ENCODE measurements at places on chromosomes 3 and 15.

- no peak for DNase-seq
Observed at GRCh38 chr3:46349484-46350261, 4.2 kb upstream of the CCR2 start.

DNA sequence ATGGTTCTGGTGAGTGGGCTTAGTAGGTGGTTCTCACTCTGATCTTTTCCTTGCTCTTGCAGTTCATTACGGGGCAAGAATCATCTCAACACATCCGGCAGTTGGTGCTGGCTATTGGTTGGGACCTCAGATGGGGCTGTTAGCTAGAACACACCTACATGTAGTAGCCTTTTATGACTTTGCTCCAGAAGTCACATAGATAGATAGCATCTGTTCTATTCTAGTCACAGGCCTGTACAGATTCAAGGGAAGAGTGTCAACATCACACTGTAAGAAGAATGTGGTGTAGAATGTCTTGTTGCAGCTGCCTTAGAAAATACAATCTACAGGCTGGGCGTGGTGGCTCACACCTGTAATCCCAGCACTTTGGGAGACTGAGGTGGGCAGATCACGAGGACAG, 15.1 kb downstream of the RAB5A start:
- no peak for DNase-seq

- DNase-seq = no peak
Observed at GRCh38 chr3:134713671-134714070, 62.8 kb upstream of the KY start.

DNA sequence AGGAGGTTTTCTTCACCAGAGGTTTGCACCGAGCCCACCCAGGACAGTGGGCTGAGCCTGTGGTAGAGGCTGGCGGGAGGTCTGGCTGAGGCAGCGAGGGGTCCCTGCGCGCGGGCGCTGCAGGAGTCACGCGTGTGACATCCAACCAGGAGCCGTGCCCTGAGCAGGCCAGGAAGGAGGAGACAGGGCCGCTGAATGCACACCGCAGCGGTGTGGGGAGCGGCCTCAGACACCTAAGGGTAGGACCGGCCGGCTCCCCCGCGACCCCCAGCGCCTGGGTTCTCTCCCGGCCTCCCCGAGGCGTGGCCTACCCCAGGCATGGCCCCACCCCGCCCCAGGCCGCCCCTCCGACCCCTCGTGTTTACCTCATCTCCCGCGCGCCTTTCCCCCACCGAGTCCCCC, 412 bp downstream of the SLC41A3 start:
- peak; percentile 74 for DNase-seq

DNA sequence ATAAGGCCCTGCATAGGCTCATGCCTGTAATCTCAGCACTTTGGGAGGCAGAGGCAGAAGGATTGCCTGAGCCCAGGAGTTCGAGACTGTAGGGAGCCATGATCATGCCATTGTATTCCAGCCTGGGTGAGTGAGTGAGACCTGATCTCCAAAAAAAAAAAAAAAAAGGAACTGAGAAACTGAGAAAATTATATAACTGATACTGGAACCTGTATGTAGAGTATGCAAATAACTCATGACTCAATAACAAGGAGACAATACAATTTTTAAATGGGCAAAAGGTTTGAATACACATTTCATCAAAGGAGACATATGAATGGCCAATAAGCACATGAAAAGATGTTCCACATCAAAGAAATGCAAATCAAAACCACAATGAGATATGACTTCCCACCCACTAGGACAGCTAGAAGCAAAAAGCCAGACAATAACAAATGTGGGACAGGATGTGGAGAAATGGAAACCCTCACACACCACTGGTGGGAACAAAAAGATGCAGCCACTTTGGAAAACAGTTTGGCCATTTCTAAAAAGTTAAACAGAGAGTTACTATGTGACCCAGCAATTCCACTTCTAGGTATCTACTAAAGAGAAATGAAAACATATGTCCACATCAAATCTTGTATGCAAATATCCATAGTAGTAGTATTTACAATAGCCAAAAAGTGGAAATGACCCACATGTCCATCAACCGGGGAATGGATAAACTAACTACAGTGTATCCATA, 70.7 kb downstream of the IQSEC1 start:
- no peak for DNase-seq

GRCh38 chr3:149314807-149315578, 18.4 kb downstream of the TM4SF18 start:
- no peak for DNase-seq

- DNase-seq = peak; percentile 86
Observed at GRCh38 chr15:39171944-39172368, 408.9 kb upstream of the THBS1 start.

- DNase-seq = no peak
Observed at GRCh38 chr3:10941972-10942371, 50.6 kb upstream of the SLC6A1 start.

GRCh38 chr3:114760679-114761078, 386.4 kb downstream of the ZBTB20 start:
- no peak for DNase-seq

DNA sequence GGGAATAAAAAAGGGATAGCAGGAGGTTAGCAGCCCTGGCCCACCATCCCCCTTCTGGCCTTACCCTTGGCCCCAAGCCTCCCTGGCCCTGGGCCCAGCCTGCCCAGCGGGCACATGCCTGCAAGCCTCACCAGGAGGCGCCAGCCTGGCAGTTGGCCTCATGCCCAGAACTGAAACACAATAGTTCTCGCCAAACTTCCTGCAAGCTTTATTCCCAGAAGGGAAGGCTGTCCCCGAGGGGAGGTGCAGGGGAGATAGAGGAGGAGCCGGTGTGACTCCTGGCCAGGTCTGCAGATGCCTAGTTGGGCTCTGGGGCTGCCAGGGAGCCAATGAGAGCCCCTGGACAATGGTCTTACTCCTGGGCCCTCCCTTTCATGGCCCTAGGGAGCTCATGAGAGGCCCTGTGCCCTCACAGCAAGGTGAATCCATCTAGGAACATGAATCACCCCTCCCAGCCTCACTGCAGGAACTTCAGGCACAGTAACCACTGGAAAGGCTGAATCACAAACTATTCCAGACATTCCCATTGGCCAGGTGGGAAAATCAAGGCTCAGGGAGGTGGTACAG, 4.0 kb downstream of the CCDC33 start:
- peak; percentile 98 for DNase-seq

DNA sequence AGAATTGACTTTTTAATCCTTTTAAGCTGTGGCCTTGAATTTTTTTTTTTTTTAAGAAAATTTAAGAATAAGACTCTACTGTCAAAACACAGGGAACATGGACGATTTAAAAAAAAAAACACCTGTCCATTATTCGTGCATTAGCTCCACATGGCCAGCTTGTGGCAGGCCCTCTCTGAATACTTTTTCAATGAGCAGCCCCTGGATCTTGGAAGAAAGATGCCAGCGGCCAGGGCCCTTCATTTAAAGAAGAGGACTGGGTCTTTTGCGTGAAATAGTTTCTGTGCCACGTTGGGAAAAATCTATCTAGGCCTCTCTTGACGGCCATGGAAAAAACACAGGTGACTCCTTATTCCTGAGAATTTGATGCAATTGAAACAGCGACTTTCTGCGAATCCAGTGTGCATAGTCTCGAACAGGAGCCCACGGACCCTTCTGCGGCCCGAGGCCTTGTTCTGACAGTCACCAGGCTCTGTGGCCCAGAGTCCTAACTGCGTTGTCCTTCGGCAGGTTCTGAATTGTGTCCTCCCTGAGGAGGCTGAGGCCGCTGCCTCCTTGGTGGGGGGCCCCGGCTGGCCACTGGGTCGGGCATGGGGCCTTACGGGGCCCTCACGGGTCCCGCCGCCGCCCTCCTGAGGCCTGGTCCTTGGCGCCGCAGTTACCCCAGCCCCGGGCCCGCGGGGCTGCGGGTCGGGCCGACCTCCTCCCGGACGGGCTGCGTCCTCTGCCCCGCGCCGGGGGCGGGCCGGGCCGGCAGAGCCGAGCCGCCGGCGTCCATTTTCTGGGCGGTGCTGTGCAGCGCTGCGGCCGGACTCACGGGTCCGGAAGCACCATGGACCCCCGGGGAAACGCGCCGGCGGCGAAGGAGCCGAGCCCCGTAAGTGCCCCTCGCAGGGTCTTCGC, 33.5 kb downstream of the ZBTB38 start:
- DNase-seq = no peak

DNA sequence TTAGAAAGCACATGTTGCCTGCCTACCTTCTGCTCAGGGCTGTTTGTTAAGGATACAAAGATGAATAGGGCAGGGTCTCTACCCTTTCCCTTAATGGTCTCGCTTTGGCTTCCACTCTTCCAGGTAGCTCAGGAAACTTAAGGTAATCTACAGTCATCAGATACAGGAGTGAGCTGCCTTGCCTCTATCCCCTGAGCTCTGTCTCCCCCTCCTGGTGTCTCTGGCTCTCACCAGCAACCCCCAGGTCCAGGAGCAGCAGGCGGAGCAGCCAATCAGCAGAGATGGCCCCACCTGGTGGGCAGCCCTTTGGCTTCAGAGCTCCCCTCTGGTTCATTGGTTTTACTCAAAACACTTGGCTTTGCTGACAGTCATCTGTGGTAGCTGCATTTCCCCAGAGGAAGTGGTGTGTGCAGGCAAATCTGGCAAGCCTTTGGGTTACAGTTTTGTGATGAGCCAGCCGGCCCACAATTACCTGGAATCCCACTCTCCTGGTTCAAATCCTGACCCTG, 8.5 kb upstream of the CX3CR1 start:
- peak; percentile 75 for DNase-seq

DNA sequence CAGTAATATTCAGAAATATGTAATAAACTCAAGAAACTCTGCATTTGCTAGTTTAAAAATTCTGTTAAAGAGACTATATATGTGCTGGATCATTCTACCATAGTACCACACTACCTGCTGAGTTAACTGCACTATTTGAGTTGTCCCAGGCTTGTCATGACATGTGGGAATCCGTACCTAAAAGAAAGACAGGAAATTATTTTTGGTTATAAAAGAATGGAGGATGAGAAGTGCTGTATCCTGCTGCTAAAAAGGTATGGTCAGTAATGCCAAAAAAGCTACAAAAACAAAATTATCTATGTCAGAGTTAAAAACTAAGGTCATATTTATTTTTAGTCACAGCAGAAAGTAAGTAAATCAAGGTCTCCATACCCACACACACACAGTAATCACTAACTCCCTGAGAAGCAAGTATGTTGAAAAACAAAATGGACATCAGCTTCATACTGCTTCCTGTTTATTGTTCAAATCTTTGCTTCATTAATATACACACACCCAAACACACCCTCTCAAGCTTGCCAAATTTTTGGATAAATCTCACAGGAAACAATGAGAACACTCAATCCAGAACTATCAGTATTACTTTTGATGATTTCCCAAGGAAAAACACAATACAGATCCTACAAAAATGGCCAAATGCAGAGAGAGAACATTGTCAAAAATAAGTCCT, 33.7 kb downstream of the DENND6A start:
- no peak for DNase-seq

GRCh38 chr15:63186065-63186464, 3.3 kb upstream of the RAB8B start:
- no peak for DNase-seq

DNA sequence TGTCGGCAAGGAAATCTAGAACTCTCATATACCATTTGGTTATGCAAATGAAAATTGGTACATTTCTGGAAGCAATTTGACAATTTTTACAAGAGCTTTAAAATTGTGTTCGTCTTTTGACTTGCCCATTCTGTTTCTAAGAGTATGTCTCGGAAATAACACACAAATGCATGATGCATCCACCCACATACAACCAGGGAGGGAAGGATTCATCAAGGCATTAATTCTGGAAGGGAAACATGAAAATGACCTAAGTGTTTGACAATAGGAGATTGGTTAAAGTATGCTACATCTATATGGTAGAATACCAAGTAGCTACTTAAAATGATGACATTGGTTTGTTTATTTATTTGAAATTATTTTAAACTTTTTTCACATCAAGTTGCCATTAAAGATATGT, 58.6 kb downstream of the PIAS1 start:
- no peak for DNase-seq

- no peak for DNase-seq
Observed at GRCh38 chr3:144552346-144553057, 580.9 kb downstream of the DIPK2A start.

GRCh38 chr15:89783861-89784685, 7.9 kb downstream of the MESP2 start:
- DNase-seq = no peak

DNA sequence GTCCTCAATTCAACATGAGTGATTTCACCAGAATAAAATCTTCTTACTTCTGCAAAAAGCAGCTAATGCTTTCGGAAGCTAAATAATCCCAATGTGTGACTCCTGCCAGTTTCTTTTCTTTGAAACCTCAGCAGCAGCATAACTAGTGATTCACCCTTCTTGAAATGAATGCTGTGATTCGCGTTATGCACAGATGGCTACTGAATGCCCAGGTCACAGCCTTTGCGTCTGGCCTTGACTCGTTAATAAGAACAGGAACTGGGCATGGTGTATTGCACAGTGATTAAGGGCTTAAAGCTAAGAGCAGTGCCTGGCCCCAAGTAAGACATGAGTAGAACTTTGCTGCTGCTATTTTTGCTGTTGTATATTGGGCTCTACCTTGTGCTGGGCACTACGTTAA, 19.0 kb downstream of the CGNL1 start:
- DNase-seq = no peak

- no peak for DNase-seq
Observed at GRCh38 chr15:61032600-61033286, 196.4 kb downstream of the RORA start.

DNA sequence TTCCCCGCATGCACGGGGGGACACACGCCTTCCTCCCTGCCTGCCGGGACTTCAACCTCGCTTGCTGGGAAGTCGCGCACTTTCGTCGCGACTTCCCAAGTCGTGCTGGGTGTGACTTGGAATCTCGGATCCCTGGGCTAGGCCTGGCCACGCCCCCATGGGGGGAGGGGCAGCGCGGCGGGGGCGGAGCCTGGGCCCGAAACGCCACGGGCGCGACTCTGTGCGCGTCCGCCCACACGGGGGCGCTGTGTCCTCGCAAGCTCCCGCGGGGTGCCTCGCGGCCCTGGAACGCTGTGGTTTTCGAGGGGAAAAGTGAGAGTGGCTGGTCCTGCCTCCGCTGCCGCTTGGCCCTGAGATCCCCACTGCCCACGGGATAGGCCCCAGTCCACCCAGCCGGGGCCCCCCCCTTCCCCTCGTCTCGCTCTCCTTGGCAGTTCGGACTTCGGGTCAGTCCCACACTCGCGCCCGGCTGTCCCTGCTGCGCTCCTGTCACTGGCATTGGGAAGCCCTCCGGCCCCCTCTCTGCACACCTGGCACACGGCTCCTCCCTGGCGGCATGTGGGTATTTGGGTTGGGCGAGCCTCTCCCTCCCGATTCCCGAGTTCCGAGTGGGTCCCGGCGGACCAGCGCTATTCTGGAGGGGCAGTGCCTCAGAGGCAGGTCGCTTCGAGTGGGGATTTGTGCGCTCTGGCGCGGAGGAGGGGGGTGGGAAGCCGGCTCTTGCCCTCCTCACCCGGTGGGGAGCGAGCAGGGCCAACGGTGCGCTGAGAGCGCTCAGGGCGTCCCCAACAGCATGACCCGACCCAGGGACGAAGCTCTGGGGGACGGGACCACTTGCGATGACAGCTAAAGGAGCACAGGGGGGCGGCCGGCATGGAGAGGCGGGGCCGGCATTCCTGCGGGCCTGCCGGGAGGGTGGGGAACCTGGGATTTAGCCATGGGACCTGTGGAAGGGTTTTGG, 23.6 kb downstream of the SEC61A1 start:
- peak; percentile 67 for DNase-seq

- DNase-seq = no peak
Observed at GRCh38 chr15:82789491-82789890, 16.4 kb downstream of the FSD2 start.

Measured in COR-L47 (cell line).